ENCODE measurements at places on chromosomes 6 and 20.
A peak's percentile ranks its signal among the peaks of the same experiment; 100 is the strongest.

DNA sequence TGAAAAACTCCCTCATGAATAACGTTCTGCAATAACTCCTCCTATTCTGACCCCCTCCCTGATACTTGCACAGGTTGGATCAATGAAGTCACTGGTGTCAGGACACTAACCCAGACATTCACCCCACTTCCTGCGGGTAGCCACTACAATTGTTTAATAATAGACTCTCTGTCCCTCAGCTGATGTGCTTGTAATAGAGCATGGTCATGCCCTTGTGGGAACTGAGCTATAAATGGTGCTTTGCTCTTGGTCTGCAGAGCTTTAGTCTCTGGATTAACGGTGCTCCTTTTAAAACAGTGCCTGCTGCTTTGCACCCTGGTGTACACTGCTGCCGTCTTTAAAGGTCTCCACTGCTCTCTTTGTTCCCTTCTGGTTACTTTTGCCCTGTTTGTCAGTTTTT, 127.3 kb downstream of the BACH2 start:
- peak; percentile 23 for DNase-seq

GRCh38 chr6:41858703-41859102, 36.5 kb downstream of the USP49 start:
- DNase-seq = no peak

DNA sequence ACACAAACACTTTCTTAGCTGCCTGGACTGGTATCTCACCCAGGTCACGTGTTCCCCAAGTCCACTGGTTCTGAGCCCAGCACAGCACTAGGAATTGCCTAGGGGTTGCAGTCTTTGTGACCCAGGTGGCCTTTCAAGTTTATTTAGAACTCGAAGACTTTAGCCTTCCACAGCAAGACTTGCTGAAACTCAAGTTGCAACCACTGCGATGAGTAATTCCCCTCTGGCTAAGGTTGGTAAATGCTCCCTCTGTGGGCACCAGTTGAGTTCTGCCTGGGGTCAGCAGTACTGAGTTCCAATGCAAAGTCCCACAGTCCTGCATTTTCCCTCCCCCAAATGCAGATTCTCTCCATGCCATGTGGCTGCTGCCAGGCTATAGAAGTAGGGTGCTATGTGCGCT, 77.6 kb upstream of the MOCS1 start:
- DNase-seq = no peak

DNA sequence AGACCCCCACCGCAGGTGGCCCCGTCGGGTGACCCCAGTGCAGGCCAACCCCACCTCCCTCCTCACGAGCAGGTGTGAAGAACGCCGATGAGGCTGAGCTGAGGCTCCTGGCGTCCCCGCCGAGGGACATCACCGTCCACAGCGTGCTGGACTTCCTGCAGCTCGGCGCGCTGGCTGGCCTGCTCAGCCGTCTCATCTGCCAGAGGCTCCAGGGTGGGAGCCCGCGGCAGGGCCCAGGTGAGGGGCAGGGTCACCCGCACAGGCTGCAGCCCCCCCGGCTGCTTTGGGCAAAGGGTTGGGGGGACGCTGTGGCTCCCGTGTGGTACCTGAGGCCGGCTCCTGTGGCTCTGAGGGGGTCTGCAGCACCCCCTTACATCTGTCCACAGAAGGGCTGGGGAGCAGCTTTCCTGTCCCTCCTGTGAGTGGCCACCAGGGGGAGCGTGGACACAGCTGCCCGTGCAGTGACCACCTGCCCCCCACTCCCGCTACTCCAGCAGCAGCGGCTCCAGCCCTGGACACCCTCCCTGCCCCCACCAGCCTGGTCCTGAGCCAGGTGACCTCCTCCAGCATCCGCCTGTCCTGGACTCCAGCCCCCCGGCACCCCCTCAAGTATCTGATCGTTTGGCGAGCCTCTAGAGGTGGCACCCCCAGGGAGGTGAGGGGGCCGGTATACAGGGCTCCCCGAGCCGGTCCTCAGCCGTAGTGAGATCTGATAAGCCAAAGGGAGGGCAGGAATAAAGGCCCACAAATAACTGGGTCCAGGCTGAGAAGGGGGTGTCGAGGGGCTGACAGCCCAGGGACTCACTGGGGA, 16.5 kb downstream of the COL20A1 start:
- DNase-seq = peak; percentile 10

GRCh38 chr6:27213544-27214125, 33.9 kb upstream of the PRSS16 start:
- DNase-seq = no peak

GRCh38 chr6:18240230-18240629, 24.1 kb downstream of the DEK start:
- DNase-seq = no peak

GRCh38 chr20:25669826-25670422, 26.7 kb downstream of the ZNF337 start:
- peak; percentile 6 for DNase-seq

DNA sequence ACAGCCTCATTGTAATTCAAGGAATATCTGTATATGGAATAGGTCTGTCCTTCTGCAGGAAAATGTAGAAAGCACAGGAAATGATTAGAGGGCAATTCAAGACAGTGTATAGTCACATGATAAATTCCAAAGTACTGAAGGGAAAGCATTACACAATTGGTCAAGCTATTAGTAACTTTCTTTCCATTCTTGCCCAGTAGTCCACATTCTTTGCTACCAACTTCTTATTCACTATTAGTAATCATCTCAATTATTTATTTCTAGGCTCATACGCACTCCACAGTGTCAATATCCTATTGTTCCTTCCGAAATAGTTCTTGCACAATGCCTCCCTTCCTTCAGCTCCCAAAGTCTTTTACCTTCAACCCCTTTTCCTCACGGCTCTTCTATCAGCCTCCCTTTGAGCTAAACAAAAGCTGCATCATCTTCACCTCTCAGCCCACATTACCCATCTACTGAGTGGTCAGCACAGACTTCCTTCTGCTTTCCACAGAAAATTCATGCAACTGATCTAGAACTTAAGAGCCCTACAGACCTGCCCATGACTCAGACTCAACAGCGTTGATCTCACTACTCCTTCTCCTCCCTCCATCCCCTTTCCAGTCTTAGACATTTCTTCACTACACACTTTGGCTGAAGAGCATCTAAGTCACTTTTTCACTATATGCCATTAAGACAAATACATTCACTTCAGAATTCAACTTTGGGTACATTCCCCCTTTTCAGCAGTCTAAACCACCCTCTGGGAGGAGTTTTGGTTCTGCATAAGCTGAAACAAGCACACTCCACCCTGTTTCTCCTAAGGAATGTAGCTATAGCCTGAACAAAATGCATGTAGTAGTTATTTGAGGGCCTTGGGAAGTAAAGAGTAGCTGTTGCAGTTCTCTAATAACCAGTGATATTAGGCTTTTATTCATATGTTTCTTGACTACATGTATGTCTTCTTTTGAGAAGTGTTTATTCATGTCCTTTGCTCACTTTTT, 157.9 kb downstream of the KIF16B start:
- DNase-seq = no peak

DNA sequence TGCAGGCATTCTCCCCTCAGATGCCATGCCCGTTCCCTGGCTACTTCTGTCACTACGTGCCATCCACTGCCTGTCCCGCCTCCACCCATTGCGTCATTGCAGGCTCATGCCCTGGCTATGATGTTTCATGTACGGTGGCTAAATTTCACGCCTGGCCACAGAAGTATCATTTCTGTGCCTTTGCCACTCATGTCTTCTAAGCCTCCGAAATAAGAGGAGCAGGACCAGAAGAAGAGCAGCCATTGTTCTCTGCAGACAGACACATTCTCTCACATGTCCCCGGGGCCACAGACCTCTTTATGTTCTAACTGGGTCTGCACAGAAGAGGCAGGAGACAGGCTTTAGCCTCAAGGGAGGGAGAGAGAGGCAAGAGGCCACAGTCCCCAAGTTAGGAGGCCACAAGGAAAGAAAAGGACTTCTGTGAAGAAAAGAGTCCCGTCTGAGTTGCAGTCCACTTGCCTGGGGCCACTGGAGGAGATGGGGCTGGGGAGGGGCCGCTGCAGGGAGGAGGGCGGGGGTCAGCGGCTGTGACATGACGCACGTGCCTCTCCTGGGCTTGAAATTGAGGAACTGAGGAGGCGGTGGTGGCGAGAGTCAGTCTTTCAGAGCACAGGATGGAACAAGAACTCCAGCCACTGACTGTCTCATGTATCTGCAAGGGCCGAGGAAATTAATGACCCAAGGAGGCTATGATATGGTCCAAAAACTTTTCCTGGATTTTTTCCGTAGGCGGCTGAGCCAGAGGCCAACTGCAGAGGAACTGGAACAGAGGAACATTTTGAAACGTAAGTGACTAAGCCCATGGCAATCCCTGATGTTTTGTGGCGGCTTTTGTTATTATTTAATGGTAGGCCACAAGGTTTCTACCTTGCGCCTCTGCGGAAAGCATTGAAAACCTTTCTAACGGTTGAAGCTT, 55.9 kb downstream of the TBC1D7 start:
- DNase-seq = peak; percentile 84

DNA sequence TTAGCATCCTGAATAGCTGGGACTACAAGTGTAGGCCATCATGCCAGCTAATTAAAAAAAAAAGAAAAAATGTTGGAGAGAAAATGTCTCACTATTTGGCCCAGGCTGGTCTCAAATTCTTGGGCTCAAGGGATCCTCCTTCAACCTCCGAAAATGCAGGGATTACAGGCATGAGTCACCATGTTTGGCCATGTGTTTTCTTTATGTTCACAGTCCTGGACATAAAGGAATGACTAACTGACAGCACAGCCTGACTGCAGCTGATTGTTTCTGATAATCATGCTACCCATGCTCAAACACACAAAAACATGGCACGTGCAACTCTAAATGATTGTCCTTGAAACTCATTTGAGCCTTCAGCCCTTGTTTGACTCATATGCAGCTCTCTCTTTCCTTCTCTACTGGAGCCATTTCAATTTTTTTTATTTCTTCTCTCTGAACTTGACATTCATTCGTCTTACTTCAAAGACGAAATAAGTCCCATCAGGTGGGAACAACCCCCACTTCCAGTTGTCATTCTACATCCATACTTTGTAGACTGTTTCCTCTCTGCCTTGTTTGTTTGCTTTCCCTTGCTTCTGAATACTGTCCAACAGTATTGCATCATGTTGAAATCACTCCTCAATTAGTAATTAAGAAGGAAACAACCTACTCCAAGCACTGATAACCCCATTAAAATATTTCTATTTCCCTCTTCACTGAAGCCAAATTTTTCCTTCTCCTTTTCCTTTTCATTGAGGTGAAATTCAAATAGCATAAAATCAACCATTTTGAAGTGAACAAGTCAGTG, 413.0 kb downstream of the BMP2 start:
- no peak for DNase-seq

DNA sequence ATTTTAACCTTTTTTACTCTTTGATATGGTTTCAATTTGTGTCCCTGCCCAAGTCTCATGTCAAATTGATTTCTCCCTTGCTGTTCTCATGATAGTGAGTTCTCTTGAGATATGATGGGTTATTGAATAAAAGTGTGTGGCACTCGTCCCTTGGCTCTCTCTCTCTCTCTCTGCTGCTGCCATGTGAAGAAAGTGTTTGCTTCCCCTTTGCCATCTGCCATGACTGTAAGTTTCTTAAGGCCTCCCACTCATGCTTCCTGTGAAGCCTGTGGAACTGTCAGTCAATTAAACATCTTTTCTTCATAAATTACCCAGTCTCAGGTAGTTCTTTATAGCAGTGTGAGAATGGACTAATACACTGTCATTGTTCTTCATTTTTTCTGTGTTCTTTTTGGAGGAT, 48.5 kb downstream of the LIN28B start:
- no peak for DNase-seq

GRCh38 chr6:6927521-6928361, 180.0 kb upstream of the RREB1 start:
- no peak for DNase-seq

DNA sequence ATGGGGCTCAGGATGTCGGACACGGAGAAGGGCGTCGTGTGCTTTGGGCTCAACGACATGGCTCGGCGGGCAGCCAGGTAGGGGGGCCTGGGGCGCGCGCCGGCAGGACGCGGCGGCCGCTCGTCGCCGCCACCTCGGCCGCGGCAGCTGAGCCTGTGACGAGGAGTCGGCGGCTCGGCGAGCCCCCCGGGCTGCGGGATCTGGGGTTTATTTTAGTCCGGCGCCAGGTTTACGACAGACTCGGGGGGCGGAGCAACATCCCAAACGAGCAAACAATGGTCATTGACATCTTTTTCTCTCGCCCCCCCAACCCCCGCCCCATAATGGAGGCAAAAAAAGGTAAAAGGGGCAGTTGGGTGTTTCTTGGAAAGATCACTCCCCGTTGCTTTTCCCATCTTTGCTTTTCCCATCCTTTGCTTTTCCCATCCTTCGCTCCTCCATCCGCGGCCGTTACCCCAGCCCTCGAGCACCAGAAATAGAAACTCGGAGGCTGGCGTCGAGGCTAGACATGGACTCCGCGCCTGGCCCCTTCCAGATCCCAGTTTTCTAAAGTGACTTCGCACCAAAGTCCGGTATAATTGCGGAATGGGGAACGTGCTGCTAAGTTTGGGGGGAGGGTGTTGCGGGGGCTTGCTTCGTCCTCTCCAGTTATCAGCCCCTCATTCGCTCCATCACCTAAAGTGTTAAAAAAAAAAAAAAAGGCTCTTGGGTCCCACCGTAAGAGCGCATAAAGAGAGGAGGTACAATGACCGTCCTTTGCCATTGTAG, at the start of gene NKX2-4:
Gene NKX2-4, minus strand, starts transcription at position 186 of the 768 bp plus-strand sequence. Its CDS starts 127 bp downstream, at position 59.
- DNase-seq = no peak

- no peak for DNase-seq
Measured at GRCh38 chr20:54773643-54774000, 298.2 kb downstream of the DOK5 start.

- DNase-seq = no peak
Measured at GRCh38 chr6:133769463-133769862, 119.5 kb upstream of the TCF21 start.

DNA sequence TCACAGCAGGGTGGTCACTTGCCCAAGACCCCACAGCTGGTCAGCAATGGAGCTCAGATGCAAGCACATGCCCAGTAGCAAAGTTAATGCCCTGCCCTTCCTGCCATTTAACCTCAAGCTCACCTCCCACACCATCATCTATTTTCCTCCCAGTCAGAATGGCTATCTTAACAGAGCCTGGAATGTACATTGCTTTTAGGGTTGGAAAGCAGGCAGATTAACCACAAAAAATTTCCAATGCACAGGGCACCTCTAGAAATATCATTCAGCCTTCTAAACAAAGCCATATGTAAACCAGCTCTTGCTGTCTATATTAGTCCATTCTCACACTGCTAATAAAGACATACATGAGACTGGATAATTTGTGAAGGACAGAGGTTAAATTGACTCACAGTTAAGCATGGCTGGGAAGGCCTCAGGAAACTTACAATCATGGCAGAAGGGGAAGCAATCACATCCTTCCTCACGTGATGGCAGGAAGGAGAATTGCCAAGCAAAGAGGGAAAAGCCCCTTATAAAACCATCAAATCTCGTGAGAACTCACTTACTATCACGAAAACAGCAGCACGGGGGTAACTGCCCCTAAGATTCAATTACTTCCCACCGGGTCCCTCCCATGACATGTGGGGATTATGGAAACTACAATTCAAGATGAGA, 106.9 kb downstream of the FYN start:
- DNase-seq = no peak

DNA sequence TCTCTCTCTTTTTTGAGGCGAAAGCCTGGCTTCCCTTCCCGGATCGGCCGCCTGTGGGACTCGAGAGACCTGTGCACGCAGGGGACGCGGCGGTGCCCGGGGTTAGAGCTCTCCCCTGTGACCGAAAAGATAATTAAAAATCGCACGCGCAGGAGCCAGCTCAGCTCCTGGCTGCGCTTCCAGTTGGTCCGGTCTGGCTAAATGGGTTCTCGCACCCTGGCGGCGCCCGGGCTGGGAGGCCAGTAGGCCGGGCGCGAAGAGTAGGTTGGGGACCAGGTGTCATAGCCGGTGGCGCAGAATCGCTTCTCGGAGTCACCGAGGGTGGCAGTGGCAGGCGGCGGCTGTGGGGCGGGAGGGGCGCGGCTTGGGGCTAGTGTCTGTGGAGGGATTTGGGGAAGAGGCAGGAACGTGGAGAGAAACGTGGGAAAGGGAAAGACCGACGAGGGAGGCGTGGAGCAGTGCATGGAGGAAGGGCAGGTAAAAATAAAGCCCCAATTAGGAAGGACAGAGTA, 41.9 kb upstream of the SUPT3H start:
- DNase-seq = peak; percentile 21
